Stimulated activated CD4-positive, alpha-beta T cell treated with anti-CD3 and anti-CD28 coated beads, Interleukin-2, amount 100 ng/mL, for 48 hours (primary cell): ENCODE measurements at places on chromosomes 4 and X.

DNA sequence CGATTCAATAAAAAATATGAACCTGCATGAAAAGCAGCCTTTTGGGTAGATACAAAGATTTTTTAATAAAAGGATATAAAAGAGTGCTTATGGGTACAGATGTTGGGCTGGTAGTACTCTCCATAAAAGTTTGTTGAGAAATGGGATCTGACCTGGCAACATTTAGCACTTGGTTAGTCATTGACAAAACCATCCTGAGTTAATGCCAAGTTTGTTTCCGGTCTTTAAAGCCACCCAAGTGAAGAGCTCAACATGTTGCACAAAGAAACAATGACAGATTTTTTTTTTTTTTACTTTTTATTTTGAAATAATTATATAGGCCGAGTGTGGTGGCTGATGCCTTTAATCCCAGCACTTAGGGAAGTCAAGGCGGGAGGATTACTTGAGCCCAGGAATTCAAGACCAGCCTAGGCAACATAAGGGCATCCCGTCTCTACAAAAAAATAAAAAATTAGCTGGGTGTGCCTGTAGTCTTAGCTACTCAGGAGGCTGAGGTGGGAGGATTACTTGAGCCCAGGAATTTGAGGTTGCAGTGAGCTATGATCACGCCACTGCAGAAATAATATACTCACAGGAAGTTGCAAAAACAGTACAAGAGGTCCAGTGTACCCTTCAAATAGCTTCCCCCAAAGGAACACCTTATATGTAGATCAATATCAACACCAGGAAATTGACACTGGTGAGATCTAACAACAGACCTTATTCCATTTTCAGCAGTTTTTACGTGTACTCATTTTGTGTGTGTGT, 16.6 kb downstream of the CHST7 start:
- DNase-seq, result no peak

GRCh38 chr4:19945501-19945900, 306.2 kb upstream of the SLIT2 start:
- no peak for DNase-seq

DNA sequence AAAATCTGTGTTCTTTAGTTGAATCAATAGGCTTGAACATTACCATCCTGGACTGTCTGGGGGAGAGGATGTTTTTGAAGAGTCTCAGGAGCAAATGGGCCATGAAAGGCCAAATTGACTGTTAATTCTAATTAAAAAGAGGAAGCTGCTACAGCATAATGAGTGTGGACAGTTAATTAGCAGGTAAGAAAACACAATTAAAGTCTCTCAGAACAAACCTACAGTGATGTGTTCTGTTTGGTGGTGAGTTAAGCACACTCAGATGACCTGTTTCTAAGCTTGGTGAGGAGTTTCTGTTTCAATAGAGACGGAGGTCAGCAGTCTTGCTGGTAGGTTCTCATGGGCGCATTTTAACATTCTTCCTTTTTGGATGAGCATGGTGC, 68.1 kb downstream of the DRD5 start:
- no peak for DNase-seq

DNA sequence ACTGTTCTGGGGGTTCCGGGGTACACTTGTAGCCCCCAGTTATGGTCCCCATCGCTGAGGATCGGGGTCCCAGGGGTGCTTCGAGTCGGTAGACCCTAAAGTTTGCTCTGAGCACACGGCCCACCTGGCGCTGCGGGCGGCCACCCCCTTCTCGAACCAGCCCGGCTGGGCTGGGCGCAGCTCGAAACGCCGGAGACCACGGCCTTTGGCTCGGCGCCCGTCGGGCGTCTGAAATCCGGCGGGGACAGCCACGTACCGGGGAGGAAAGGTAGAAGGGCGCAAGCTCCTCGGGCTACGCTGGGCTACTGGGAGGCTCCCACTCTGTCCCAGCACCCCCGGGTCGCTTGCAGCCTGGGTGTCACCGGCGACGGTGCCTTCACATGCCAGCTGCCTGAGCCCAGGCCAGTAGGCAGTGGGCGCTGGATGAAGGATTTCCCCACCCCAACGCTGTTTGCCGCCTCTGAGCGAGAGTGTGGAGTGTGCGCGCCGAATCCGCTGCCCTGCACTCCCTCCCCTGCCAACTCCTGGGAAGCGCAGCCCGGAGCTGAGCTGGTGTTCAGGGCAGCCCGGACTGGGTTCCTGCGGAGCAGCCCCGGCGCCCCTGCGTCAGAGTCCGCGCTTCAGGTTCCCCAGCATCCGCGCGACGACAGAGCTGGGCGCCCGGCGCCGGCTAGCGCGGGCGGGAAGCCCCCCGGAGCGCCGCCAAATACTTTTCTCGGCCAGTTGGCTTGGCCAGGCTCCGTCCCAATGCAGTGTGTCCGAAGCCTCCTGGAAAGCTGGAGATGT, 637 bp downstream of the MAMLD1 start:
- DNase-seq, result no peak

DNA sequence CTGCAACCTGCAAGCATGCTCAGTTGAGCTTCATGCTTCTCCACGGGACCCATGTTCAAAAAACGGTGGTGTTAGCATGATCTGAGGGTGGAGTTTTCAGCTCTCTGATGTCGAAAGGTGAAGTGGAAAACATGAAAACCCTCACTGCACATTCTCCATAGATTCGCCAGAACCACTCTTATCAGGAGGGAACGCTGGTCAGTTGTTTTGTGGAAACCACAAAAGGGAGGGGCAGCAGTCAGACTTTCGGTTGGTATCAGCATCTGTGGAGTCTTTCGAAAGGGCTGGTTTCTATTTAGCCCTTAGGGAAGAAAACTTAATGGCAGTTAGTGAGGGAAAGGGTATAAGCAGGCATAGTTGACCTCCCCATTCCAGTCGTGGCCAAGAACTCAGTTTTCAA, 12.6 kb downstream of the PPA2 start:
- DNase-seq, result no peak

DNA sequence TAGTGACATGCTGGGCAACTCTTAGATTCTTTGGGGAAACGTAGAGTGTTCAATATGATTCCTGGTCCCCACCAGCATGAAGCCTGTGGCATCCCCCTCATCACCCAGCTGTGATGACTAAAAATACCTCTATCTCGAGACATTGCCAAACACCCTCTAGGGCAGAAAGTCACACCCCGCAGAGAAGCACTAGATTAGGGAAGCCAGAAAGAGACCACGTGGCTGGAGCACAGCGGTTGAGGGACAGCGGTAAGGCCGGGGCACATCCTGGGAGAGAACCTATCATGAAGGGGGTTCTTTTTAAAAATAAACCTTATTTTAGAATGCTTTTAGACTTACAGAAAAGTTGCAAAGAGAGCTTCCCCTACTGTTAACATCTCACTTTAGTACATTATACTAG, 11.0 kb downstream of the FAT1 start:
- DNase-seq, result no peak

GRCh38 chr4:650951-651883, 22.9 kb downstream of the ATP5ME start:
- no peak for DNase-seq

- DNase-seq, result no peak
Measured at GRCh38 chrX:137313627-137314026, 252.3 kb upstream of the ZIC3 start.

DNA sequence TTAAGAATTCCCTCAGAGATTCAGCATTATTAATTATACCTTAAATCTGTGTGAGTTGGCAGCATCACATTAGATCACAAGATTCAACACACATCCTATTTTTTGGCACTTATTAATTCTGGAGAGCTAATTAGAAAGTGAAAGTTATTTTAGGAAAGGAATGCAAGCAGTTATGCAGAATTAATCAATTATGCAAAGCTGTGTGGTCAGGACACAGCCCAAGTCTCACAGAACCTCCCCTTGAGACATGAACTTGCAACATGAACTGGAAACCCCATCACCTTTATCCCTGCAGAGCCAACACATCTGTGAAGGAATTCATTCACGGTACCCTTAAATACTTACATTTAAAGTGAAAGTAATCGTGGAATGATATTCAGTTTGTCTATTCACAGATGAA, 80.5 kb downstream of the TSPAN5 start:
- DNase-seq, result no peak

GRCh38 chrX:25108481-25108880, 92.7 kb upstream of the ARX start:
- DNase-seq, result no peak

GRCh38 chr4:25805255-25805860, 57.4 kb downstream of the SEL1L3 start:
- DNase-seq, result no peak

DNA sequence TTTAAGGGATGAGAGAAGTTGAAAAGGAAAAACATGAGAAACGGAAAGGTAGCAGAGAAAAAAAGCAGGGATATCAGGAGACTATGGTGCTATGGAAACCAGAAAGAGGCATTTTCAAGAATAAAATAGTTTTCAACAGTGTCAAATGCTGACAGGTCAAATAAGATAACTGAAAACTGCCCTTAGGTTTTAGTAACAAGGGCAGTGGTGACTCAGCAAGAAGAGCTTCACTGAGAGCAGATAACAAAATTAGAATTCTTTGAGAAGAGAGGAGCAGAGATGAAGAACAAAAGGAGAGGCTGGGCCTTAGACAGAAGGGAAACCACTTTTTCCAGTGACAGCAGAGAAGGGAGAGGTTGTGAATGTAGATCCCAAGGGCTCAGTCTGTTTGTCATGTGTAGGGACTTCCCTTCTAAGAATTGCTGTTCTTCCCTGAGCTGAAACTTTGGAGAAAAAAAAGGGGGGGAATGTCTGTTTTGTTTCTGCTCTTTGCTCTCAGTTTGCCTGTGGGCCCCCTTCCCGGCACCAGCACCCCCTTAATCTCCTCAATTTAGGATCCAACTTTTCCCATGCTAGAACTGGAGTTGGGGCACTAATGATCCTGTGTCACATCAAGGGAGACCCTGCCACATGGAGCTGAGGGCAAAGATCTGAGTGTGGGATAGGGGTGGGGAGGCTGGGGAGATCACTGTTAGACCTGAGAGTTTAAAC, 26.8 kb upstream of the MAGEA10 start:
- DNase-seq, result no peak

- no peak for DNase-seq
Measured at GRCh38 chrX:148905400-148905799, 405.0 kb downstream of the AFF2 start.

DNA sequence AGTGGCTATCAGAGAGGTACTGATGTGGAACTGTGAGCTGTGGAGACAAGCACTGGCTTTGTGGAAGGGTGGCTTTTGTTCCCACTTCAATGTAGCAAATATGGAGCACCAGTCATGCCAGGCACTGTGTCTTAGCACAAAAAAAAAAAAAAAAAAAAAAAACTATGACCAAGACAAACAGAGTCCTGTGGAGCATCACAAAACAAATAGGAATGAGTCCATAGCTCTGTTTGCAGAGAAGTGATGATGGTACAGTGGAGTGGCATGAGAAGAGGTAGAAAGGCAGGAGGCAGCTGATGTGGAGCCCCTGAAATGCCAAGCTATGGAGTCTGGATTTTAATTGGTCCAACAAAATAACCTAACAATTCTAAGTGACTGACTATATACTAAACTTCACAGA, 116.9 kb downstream of the RAB28 start:
- DNase-seq, result no peak

DNA sequence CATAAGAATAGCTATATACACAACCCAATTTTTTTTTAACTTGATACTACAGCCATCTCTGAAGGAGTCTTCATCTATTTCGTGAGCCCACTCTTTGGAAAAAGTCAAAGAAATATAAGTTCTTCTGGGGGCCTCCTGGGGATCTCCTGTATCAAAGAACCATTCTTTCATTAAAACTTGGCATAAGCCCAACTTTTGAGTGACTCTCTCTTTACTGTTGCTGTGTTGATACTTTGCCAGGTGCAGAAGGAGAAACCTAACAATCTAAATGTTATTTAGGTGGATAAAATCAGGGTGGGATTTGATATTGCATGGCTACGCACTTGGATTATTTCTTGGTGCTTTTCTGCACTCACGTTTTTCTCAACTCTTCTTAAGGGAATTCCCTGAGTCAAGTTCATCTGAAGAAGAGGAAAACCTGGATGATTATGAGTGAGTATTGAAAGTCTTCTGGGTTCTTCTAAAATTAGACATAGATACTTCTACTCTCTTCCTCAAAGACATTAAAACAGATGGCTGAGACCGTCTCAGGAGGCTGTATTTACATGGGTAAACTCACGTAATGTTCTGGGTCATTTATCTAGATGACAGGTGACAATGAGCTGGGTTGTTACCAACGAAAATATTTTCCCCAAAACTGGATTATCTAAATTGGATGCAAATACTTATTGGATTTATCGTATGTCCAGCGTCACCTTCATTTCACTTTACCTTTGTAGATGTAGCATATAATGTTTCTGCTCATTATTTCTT, 25.2 kb downstream of the BMX start:
- DNase-seq, result no peak

DNA sequence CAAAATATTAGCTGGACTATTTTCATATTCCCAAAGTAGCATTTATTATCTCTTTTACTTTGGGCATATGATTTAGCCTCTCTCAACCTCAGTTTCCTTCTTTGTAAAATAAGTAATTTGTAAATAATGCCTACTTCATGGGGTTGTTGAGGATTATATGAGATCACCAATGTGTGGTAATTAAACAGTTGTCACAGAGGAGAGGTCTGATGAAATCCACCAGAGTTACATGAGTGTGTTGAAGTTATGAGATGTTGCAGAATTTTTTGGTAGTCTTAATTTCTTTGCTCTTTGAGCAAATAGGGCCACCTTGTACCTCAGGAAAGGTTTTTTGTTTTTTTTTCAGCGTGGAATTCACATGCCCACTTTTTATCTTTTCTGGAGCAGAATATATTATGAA, 1.4 kb downstream of the COX7B start:
- no peak for DNase-seq

DNA sequence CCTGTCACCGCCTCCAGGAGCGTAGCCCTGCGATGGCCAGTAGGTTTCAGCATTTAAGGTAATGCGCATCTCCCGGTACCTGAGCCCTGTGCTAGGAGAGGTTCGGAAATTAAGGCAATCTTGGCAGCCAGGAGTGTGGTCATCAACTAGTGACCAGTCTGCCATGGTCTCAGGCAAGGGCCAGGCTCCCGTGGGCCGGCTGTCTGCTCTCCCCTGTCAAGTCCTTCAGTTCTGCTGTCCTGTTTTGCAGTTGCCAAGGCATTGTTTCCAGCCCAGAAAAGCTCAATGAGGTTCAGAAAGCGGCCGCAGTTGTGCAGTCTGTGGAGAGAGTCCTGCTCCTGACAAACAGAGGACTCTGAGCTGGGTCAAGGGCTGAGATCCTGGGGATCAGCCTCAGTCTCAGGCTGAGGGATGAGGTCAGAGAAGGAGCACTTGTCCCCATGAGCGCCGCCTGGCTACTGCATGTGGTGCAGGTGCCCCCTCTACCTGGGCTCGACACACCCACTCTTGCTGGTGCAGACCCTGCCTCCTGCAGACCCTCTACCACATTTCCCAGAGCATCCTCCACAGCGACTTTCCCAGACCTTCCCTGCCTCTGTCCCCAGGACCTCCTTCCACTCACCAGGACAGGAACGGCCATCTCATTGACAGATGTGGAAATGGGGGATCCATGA, 53.4 kb upstream of the PSAPL1 start:
- no peak for DNase-seq

GRCh38 chrX:38612281-38612680, 50.9 kb downstream of the TSPAN7 start:
- no peak for DNase-seq

DNA sequence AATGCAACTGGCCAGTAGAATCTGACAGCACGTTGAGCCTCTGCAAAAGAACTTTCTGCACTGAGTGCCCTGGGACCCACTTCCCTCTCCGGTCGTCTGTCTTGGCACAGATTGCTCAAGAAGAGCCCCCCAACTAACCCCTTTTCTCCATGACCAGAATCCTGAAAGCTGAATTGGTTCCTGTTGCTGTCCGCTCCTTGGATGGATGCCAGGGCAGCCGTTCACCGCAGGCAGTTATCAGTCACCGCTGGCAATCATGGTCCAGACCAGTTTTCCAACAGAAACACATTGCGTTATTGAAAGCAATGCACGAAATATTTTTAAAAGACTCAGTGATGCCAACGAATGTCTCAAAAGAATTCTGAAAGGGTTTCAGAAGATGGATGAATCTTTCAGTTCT, 733.7 kb upstream of the FRG1 start:
- DNase-seq, result no peak
